ENCODE measurements at places on chromosomes 13 and 19. TPM values are rescaled to one million over a fixed set of nuclear protein-coding genes. Genes with fewer than 3 reads are reported as not detected.

Gene ADGRE3
- not detected for total RNA-seq

Gene KLK2
- not detected for total RNA-seq

Gene GNG7
- total RNA-seq: 0.27 TPM

Gene ZNF714
- 22.3 TPM for total RNA-seq
